ENCODE measurements at places on chromosomes 11 and 22.

DNA sequence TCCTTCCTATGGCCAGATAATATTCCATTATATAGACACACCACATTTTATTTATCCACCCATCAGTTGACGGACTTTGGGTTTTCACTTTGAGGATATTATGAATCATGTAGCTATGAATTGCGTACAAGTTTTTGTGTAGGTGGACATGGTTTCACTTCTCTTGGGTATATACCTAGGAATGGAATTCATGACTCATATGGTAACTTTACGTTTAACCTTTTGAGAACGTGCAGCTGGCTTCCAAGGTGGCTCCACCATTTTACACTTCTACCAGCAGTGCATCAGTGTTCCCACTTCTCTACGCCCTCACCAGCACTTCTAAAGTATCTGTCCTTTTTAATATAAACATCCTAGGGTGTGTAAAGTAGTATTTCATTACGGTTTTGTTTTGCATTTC, 112.0 kb downstream of the PLEKHA7 start:
- peak; percentile 62 for DNase-seq
- peak overlapping the region; percentile 95 for H3K27ac ChIP-seq
- H3K4me3 ChIP-seq: peak overlapping the region; percentile 10
- H3K27me3 ChIP-seq: no peaks in the 10 kb centered on the region
- peaks cover 52% of the 10 kb centered on the region for H3K4me1 ChIP-seq

GRCh38 chr11:70556884-70557741, 158.8 kb downstream of the CTTN start:
- H3K36me3 ChIP-seq: no peaks in the 10 kb centered on the region
- no peaks in the 10 kb centered on the region for H3K27me3 ChIP-seq
- no peak for DNase-seq
- H3K4me3 ChIP-seq: no peak overlapping the region

GRCh38 chr11:128509621-128510389, 77.6 kb downstream of the ETS1 start:
- peak overlapping the region; percentile 77 for H3K4me3 ChIP-seq
- peaks cover 92% of the 10 kb centered on the region for H3K36me3 ChIP-seq
- no peaks in the 10 kb centered on the region for H3K27me3 ChIP-seq

- no peaks in the 10 kb centered on the region for H3K4me1 ChIP-seq
- DNase-seq: no peak
- no peak overlapping the region for H3K27ac ChIP-seq
- H3K36me3 ChIP-seq: no peaks in the 10 kb centered on the region
- H3K27me3 ChIP-seq: peaks cover 3% of the 10 kb centered on the region
Measured at GRCh38 chr22:47565607-47566006, 803.2 kb downstream of the TBC1D22A start.

DNA sequence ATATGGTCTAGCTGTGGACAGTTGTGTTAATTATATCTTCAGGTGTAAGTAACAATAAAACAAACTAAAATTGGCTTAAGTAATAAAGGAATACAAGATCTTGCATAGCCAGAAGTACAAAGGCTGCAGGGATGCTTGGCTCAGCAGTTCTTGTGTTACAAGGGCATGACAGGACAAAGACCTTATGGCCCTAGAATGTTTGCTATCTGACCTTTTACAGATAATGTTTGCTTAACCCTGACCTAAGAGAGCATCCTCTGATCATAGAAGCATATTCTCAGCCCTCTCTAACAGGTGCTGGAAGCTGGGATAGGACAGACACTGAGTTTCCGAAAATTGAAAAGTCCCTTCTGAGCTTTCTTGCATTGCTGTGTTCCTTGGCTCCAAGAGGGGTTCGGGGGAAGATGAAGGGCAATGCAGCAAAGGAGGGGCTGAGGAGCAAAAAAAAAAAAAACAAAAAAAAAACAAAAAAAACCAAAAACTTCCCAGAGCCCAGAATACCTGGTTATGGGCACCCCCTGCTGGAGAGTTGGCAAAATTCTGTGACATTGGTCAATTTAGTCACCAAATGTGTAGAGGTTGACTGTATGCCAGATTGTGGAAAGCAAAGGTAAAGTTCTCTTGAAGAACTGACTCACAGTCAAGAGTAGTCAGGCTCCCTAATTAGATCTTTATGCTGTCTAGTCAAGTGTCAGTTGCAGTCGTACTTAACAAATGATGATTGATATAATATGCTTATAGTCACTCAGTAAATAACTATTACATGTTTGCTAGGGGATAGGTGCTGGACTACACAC, 10.4 kb upstream of the HIKESHI start:
- H3K4me3 ChIP-seq: peak overlapping the region; percentile 30
- DNase-seq: peak; percentile 82
- H3K4me1 ChIP-seq: peaks cover 68% of the 10 kb centered on the region
- H3K36me3 ChIP-seq: peaks cover 7% of the 10 kb centered on the region
- no peaks in the 10 kb centered on the region for H3K27me3 ChIP-seq

GRCh38 chr22:21623648-21623970, 6.2 kb downstream of the YDJC start:
- no peak overlapping the region for H3K4me3 ChIP-seq
- peaks cover 26% of the 10 kb centered on the region for H3K4me1 ChIP-seq
- peak overlapping the region; percentile 2 for H3K27ac ChIP-seq
- no peak for DNase-seq
- H3K27me3 ChIP-seq: no peaks in the 10 kb centered on the region

DNA sequence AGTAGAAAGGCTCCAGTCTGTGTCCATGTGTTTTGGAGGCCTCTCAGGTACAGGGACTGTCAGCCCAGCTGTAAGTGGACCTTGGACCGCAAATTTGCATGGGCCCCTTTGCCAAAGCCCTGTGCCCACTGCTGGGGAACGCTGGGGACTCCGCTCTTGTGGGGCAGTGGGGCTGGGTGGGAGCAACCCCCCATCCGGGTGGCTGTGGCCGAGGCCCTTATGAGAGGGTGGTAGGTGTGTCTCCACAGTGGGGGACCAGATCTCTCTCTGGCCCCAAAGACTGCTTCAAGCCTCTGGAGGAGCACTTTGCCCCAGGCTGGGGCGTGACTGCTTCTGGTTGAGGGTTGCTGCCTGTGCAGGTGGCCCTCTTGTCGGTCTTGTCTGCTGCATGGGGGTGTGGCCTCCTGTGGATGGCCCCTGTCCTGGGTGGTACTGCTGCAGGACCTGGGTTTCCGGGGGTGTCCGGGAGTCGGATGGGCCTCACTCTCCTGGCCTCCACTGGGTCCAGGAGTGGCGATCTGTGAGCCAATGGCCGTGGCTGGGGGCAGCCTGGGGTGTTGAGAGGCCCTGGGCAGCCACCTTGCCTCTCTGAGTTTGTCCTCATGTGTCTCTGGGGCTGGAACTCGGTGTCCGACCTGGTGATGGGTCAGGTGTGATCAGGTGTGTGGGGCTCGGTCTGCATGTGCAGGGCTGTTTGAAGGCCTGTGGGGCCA, 15.9 kb downstream of the KCNQ1 start:
- no peaks in the 10 kb centered on the region for H3K36me3 ChIP-seq
- no peak overlapping the region for H3K4me3 ChIP-seq
- no peak overlapping the region for H3K27ac ChIP-seq
- H3K4me1 ChIP-seq: peaks cover 13% of the 10 kb centered on the region
- DNase-seq: no peak

DNA sequence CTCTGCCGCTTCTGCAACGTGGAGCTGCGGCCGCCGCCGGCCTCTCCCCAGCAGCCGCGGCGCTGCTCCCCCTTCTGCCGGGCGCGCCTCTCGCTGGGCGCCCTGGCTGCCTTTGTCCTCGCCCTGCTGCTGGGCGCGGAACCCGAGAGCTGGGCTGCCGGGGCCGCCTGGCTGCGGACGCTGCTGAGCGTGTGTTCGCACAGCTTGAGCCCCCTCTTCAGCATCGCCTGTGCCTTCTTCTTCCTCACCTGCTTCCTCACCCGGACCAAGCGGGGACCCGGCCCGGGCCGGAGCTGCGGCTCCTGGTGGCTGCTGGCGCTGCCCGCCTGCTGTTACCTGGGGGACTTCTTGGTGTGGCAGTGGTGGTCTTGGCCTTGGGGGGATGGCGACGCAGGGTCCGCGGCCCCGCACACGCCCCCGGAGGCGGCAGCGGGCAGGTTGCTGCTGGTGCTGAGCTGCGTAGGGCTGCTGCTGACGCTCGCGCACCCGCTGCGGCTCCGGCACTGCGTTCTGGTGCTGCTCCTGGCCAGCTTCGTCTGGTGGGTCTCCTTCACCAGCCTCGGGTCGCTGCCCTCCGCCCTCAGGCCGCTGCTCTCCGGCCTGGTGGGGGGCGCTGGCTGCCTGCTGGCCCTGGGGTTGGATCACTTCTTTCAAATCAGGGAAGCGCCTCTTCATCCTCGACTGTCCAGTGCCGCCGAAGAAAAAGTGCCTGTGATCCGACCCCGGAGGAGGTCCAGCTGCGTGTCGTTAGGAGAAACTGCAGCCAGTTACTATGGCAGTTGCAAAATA, 816 bp downstream of the PDE3B start:
- no peaks in the 10 kb centered on the region for H3K27me3 ChIP-seq
- peak overlapping the region; percentile 71 for H3K4me3 ChIP-seq
- peak; percentile 53 for DNase-seq
- H3K4me1 ChIP-seq: peaks cover 54% of the 10 kb centered on the region
- H3K36me3 ChIP-seq: peaks cover 21% of the 10 kb centered on the region

GRCh38 chr22:48069256-48069655, 1306.8 kb downstream of the TBC1D22A start:
- H3K27ac ChIP-seq: no peak overlapping the region
- no peak for DNase-seq
- no peaks in the 10 kb centered on the region for H3K36me3 ChIP-seq
- no peak overlapping the region for H3K4me3 ChIP-seq

DNA sequence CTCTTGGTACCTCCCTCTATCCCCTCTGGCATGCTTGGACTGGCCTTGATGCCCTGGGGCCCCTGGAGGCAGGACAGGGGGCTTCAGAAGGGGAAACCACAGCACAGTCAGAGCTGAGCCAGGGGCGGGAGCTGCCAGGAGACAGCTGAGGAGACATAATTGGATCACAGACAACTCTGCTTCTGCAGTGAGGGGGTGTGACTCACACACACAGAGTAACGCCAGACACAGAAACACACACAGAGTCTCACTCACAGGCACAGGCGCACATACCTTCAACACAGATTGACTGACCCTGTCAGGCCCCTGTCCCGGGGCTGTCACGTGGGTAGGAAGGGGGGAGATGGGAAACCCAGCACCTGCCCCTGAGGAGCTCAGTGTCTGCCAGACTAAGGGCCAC, 20.6 kb downstream of the STARD10 start:
- H3K4me1 ChIP-seq: no peaks in the 10 kb centered on the region
- H3K36me3 ChIP-seq: no peaks in the 10 kb centered on the region
- no peaks in the 10 kb centered on the region for H3K27me3 ChIP-seq
- no peak overlapping the region for H3K4me3 ChIP-seq

DNA sequence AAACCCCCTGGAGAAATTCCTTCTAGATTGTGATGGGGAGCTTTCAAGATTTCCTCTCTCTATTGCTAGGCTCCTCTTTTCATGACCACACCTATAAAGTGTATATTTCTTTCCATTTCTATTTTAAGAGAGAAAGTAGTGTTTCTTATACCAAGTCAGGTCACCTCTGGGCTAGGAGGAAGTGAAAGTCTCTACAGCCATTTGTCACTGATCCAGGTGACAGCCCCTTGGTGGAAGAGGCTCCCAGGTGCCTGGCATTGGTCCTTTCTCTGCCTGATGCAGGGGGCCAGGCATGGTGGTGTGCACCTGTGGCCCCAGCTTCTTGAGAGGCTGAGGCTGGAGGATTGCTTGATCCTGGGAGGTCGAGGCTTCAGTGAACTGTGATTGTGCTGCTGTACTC, 64.7 kb downstream of the DHCR7 start:
- no peak overlapping the region for H3K27ac ChIP-seq
- no peak overlapping the region for H3K4me3 ChIP-seq
- H3K27me3 ChIP-seq: peaks cover 22% of the 10 kb centered on the region
- no peak for DNase-seq
- H3K36me3 ChIP-seq: no peaks in the 10 kb centered on the region

DNA sequence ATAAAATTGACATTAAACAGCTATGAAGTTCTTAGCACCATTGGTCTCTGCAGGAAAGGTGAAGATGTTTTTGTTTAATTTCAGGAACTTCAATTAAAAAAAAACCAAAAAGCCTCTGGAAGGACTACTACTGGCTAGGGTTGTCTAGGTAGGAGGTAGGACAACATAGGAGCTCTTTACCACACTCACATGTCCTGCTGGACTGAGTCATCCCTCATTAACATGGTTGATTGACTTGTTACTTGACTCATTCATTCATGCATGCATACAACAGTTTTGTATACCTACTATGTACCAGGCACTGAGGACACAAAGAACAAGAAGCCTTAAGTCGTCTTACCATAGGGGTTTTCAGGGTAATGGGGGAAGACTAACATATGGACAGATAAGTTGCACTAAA, 216.9 kb upstream of the ARHGAP20 start:
- H3K27ac ChIP-seq: no peak overlapping the region
- H3K4me3 ChIP-seq: no peak overlapping the region
- DNase-seq: no peak
- no peaks in the 10 kb centered on the region for H3K27me3 ChIP-seq

DNA sequence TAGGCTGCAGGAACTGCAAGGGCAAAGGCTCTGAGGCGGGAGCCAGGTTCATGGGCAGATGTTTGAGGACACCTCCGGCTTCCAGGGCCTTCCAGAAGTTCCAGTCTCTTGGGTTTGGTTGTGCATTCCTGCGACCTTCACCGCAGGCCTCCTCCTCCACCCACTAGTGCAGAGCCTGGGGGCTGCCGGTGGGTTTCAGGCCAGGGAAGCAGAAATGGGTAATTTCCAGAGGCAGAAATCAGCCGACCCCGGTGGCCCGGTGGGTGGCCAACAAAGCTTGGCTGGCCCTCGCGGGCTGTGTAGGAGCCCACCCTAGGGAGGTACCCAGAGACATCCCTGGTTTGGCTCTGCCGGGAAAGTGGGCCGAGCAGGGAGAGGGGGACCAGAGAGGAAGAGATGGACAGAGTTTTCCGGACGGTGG, 417 bp upstream of the PHETA2 start:
- H3K4me3 ChIP-seq: peak overlapping the region; percentile 59
- no peaks in the 10 kb centered on the region for H3K27me3 ChIP-seq
- DNase-seq: no peak
- peaks cover 31% of the 10 kb centered on the region for H3K4me1 ChIP-seq

DNA sequence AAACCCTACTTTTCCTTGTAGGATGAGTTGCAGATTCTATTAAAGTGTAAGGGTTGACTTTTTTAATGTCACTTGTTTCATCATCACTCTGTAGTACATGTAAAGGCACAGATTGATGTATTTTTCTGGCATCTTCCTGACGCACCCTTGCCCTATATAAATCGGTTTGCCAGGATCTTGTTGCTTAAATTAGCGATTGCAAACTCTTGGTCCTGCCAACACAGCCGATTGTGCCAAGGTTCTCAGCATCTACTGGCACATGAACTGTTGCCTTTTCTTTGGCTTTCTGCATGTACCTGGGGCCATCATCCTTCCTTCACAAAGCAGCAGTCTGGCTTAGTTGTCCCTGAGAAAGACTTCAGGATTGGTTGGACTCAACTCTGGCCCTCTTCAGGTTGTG, 7.5 kb upstream of the LIN7C start:
- H3K27me3 ChIP-seq: peaks cover 7% of the 10 kb centered on the region
- H3K4me1 ChIP-seq: no peaks in the 10 kb centered on the region
- no peak overlapping the region for H3K27ac ChIP-seq
- no peak for DNase-seq
- H3K36me3 ChIP-seq: peaks cover 6% of the 10 kb centered on the region

- peaks cover 2% of the 10 kb centered on the region for H3K27me3 ChIP-seq
- H3K4me3 ChIP-seq: no peak overlapping the region
- no peaks in the 10 kb centered on the region for H3K36me3 ChIP-seq
- no peak overlapping the region for H3K27ac ChIP-seq
- no peak for DNase-seq
Measured at GRCh38 chr11:88619656-88620385, 282.3 kb upstream of the CTSC start.

Data from activated CD4-positive, alpha-beta memory T cell treated with anti-CD3 and anti-CD28 coated beads for 36 hours (primary cell).